ENCODE measurements at places on chromosomes 5 and 9.

GRCh38 chr5:149594206-149594895, 13.1 kb downstream of the ARHGEF37 start:
- ATAC-seq, result no peak

DNA sequence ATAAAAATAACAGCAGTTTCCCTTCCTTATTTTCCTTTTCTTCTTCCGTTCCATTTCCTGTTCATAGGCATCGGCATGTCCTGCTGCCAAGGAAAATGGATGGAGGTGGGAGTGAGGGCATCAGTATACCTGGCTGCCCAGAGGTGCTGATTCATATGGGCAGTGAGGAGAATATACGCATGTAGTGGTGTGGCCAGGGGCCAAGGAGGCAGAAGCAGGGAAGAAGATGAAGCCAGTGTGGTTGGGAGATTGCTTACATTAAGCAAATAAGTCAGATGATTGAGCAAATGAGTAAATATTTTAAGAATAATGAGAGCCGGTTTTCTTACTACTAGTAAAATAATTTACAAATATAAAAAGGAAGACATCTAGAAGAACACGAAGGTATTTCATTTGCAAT, 344.9 kb upstream of the PAPPA start:
- no peak for ATAC-seq

- ATAC-seq, result peak; percentile 60
Measured at GRCh38 chr9:121604242-121604641, 47.2 kb upstream of the DAB2IP start.

DNA sequence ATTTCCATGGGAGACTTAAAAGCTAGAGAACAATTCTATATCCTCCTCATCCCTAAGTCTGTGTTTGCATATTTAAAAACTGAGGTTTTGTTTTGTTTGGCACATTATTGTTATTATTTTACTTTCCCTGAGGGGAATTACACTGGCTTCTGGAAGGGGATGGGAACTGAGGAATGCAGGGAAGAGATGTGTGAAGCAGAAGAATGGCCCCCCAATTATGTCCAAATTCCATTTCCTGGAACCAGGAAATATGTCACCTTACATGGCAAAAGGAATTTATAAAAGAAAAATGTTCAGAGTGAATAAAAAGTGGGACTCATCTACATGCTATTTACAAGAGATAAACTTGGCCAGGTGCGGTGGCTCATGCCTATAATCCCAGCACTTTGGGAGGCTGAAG, 129.8 kb downstream of the MARCHF11 start:
- no peak for ATAC-seq

GRCh38 chr5:30572279-30572678, 621.2 kb upstream of the CDH6 start:
- ATAC-seq, result no peak

- ATAC-seq, result no peak
Measured at GRCh38 chr5:158120760-158121159, 261.8 kb upstream of the CLINT1 start.

- ATAC-seq, result peak; percentile 52
Measured at GRCh38 chr5:144468571-144468970, 297.9 kb downstream of the KCTD16 start.

GRCh38 chr5:1093361-1093760, 18.5 kb downstream of the SLC12A7 start:
- ATAC-seq, result no peak

- peak; percentile 30 for ATAC-seq
Measured at GRCh38 chr9:18499980-18500379, 26.0 kb downstream of the ADAMTSL1 start.

DNA sequence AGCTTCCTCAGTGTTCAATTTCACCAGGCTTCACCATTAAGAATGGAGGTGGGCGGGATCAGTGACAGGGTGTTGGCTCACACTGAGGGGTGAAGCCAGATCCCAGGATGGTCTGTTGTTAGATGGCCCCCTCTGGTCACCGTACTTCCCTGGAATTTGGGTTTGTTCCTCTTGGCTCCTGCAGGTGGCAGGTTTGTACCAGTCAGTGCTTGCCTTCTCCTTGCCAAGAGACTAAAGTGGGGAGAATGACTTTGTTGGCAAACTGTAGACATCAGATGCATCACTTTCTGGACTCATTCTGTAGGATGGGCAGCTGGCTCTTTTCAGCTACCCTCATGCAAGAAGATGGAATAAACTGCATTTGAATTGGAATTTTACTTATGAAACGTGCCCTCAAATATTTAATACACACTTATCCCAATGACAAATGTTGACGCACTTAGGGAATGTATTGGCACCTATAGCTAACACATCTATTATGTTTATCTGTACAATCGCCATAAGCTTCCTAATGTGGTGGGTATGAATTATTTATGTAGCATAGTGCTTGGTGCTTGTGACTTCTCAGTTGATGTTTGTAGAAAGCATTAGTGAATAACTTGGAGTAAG, 31.4 kb upstream of the ANKRD55 start:
- no peak for ATAC-seq

DNA sequence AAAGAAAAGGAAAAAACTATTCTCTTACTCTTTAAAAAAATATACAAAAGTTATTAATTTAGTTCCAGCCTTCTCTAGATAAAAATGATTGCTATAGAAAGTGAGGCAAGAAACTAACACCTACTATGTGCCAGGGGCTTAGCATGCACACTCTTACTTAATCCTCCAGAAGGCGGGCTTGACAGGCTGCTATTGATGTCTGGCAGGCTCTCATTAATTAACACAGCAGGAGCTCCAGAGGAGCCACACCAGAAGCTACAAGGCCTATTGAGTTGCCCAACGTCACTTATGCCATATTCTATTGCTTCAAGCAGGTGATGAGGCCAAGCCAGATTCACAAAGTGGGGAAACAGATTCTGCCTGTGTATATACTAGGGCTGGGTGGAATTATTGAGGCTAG, 54.6 kb upstream of the CLINT1 start:
- no peak for ATAC-seq
